ENCODE measurements at places on chromosomes 1 and 21.

- DNase-seq, result no peak
These were observed 57.8 kb upstream of the C1orf185 start for GRCh38 chr1:51044199-51044598.

DNA sequence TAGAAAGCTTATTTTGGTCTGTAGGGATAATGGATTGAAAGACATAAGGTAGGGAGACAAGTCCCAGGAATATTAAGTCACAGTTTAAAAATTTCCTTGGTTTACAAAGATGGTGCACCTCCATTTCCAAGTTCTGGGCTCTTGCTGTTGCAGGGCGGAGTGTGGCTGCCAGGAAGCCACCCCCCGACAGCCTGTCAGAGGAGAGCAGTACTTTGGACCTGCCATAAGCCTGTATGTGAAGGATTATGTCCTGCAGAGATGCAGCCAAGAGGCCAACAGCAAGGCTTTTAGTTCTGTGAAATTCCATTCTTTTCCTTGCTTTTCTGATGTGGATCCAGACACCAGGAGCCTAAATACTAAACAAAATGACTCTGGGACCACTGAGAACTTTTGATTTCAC lies 31.9 kb upstream of the GTF2B start:
- DNase-seq, result no peak

DNA sequence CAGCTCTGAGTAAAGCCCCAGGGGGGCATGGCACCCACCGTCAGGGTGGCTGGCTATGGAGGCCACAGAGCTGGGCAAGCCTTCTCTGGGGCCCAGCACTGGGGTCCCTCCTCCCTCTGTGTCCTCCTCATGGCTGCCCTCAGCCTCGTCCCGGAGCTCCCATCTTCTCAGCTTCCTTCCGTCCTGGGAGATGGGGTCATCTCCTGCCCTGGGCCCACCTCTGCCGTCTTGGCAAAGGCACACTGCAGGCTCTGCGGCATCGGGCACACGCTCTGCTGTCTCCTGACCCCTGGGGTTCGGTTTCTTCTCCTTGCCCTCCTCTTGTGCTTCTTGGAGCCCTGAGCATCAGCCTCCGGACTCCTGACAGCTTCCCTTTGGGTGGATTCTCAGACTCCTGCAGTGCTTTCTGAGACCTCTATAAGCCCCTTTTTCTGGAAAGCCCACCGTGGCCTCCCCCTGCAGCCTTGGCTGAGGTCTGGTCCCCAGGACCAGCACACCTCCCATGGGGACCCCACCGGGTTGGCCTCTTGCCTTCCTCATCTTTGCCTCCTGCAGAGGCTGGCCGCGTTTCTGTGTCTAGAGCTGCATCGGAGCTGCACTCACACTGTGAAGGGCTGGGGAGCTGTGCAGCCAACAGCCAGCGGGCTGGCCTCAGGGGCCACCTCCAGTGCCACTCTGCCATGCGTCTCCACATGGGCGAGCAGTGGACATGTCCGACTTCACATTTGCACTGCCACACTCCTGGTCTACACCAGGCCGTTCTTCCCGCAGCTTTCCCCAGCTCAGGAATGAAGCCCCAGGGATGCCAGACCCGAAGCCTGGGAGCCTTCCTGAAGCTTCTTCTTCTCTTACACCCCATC lies 11.6 kb downstream of the UMODL1 start:
- DNase-seq, result no peak

DNA sequence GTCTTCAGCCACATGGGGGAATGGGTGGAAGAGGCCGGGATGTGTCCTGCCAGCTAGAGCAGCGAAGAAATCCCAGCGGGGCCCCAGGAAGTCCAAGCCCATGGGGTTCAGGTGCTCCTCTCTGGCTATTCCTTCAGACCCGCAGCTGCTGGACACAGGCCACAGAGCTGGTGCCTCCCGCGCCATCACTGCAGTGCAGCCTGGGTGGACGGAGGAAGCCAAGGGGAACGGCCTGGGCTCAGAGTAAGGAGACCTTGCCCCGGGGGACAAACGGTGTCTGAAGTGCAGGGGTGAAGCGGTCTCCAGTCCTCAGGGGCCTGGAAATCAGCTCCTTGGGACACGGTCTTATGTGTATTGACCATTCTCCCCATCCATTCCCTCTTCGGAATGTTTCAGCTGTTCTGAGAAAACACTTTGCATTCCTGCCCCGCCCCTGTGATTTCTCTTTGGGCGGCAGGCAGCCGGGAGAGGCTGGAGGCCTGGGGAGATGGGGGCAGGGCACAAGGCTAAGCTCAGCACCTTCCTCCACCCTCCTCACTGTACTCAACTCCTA lies 18.4 kb downstream of the MTHFR start:
- no peak for DNase-seq

DNA sequence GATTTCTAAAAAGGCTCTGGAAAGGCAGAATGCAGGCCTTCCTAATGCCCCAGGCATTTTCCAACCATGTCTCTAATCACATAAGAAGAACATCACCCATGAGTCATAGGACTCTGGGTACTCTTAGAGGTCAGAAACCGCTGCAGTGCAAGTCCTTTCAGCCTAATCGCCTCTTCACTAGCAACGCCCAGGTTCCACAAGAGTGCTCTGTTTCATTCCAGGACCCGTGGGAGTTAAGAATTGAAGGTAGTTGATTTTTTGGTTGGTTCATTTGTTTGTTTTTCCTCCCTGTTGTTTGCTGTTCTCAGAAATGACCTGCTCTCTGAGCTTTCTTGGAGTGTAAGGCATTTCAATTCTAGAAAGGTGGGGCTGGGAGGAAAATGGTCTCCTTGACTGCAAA lies 123.2 kb downstream of the NR5A2 start:
- peak; percentile 31 for DNase-seq

- no peak for DNase-seq
These were observed 46.0 kb downstream of the PKP1 start for GRCh38 chr1:201329286-201329685.

DNA sequence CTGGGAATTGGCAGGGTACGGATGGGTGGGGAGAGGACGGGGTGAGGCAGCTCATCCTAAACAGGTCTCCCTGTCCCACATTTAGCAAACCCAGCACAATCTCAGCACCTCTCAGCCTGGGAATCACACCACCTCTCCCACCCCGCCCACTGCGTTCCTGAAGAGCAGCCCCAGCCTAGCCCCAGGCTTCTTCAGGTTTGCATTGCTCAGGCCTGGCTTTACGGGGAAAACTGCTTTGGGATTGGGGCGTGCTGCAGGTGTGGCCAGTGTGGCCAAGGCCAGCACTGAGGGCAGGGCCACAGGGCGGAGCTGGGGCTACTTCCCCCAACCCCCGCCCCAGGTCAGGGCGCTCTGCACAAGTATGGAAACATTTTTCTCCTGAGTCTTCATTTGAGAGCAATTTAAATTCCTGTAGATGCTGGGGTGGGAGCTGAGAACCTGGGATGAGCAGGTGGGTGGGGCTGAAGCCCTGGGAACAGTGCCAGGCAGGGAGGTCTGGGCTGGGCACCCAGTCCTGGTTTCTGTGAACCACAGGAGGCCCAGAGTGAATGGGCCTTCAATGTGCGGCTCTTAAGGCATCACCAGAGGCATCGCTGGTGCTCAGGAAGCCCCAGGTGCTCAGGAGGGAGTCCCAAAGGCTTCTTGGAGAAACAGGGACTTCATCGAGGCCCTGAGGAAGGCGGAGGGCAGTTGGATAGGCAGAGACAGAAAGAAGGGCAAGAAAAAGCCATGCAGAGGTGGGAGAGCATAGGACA lies 24.1 kb downstream of the TNNT2 start:
- no peak for DNase-seq

GRCh38 chr1:109272021-109272799 lies 10.7 kb downstream of the PSRC1 start:
- no peak for DNase-seq

DNA sequence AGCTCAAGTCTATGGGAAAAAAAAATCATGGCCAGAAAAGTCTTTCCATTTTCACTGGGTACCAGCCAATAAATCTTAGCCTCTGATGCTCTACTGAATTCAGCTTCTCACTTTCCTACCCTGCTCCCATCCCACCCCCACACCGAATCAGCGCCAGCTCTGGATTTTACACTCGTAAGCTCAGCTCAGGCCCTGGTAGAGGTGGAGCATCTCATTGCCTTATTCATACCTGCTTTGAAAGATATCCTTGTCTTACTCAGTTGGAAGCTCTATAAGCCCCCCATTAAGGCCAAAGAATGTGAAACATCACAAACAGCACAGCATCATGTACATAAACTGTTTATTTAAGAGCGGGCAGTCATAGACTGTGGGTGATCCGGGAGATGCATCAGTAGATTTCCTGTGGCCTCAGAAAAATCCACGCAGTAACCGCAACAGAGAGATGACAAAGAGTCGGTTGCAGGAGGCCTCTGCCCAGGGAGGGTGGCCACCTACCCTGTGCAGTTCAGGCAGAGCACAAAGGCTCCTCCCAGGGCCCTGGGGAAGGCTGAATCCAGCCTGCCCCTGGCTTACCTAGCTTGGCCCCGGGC lies 36.4 kb upstream of the ETS2 start:
- DNase-seq, result no peak

- DNase-seq, result peak; percentile 73
These were observed 31.7 kb downstream of the CHML start for GRCh38 chr1:241608379-241609033.

DNA sequence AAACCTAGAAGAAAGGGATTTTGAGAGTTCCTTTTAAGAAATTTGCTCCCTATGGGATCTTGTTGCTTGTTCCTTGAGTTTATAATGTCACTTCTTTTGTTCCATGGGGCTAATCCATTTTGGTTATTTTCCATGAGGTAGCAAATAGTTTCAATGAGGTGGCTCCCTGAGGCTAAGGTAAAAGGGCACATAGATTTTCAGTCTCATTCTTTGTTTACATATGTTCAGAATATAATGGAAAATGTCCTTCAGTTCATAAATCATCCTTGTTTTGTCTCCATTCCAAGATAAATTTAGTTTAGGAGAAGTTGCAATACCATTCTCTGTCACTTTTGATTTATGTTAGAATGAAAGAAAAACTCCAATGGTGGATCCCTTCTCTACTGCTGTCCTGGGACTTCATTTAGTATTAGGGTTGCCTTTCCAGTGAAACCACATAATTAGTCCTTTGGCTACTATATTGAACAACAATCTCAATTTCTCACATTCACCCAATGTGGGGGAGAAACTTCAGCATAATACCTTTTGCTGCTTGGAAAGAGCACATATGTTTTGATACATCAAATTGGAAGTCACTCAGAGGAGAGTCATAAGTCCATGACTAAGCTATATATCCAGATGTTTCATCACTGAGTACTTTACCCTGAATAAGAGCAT lies 80.9 kb upstream of the ADAMTS5 start:
- DNase-seq, result peak; percentile 20

- DNase-seq, result no peak
These were observed 361.2 kb downstream of the PRDM2 start for GRCh38 chr1:14061204-14061603.

- no peak for DNase-seq
These were observed 1.1 kb upstream of the SHISAL2A start for GRCh38 chr1:52631759-52632331.

DNA sequence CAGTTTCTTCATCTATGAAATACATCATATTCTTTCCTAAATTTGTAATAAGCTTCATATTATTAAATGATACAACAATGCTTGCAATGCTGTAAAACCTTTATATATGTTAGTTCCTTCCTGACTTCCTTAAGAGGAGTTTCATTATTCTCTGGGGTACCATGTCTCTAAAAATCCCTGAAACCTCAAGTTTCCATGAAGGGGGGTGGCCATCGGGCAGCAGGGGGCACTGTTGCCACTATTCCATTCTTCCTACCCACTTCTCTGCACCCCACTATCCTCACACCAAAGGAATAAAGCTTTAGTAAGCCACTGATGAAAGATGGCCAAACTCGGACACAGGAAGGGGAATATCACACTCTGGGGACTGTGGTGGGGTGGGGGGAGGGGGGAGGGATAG lies 9.0 kb upstream of the DMRTB1 start:
- peak; percentile 48 for DNase-seq

- peak; percentile 46 for DNase-seq
These were observed 15.0 kb downstream of the DDX59 start for GRCh38 chr1:200654660-200655059.

GRCh38 chr1:156676820-156677615 lies at the start of gene NES:
TSS of gene NES (minus strand) at chr1:156677407. CDS start at chr1:156677264, 143 bp downstream.
- DNase-seq, result peak; percentile 50

GRCh38 chr1:172283766-172284165 lies 136.7 kb upstream of the C1orf105 start:
- no peak for DNase-seq

DNA sequence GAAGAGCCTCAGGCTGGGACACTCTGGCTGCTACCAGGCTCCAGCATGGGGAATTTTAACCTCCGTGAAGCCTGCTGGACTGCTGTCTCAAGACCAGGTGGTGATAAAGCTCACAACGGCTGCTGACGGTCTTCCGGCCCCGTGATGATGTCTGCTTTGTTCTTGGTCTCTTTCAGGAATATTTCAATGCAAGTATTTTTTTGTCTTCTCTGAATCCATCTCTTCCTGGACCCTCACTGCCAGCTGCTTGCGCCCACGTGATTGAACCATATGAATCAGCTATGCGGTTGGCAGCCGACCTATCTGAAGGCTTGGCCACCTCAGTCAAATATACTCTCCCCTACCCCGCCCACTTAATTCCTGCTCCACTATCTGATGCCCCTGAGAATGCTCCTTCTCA lies 14.6 kb upstream of the SLC6A17 start:
- no peak for DNase-seq

GRCh38 chr1:60101516-60101915 lies 27.9 kb upstream of the C1orf87 start:
- no peak for DNase-seq

DNA sequence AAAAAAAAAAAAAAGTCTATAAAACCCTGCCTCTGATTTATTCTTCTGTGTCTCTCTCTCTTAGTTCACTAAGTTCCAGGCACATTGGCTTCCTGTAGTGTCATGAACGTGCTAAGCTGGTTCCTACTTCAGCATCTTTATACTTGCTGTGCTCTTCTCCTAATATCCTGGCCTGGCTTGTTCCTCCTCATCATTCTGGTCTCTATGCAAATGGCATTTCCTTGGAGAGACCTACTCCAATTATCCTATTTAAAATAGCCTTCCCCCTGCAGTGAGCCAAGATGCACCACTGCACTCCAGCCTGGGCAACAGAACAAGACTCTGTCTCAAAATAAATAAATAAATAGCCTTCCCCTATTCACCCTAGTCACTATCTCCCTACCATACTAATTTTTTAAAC lies 9.7 kb upstream of the CLCC1 start:
- no peak for DNase-seq

- peak; percentile 77 for DNase-seq
These were observed at the start of gene GNG12 for GRCh38 chr1:67832737-67833601. TSS of gene GNG12 (minus strand) at chr1:67833467. CDS start at chr1:67707686, 125,781 bp downstream.

- DNase-seq, result no peak
These were observed 2.1 kb upstream of the AHCTF1 start for GRCh38 chr1:246933893-246934292.

All from suppressor macrophage treated with lipopolysaccharide for 1 hour (primary cell).